ENCODE measurements at places on chromosomes 1 and 21. TPM values are rescaled to one million over a fixed set of nuclear protein-coding genes. Genes with fewer than 3 reads are reported as not detected.

Gene NR0B2
- total RNA-seq = not detected

- no peak for DNase-seq
These were observed 516.9 kb downstream of the AMY1C start for GRCh38 chr1:104266612-104267011.

- DNase-seq = no peak
These were observed 496.9 kb upstream of the LRRC7 start for GRCh38 chr1:69070660-69071373.

- no peak for DNase-seq
These were observed 28.5 kb upstream of the DR1 start for GRCh38 chr1:93317207-93317606.

DNA sequence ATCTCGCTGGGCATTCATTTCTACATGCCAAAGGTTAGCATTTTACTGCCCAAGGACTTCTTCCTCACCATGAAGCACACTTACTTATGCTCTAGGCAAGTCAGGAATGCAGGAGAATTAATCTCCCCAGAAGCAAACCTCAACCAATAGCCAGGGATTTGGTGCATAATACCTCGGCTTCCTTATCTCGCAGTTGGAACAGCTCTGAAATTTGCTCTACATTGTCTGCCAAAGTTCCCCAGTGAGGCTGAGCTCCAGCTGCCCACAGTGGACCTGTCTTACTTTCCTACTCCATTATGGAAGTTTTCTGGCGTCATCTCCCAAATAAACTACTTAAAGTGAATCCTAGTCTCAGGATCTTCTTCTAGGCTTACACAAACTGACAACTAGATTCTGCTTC lies 57.6 kb upstream of the PPM1J start:
- no peak for DNase-seq

Gene ZNF648
- total RNA-seq = not detected

Gene TEDDM1
- not detected for total RNA-seq

GRCh38 chr1:245255783-245256182 lies 101.0 kb downstream of the KIF26B start:
- no peak for DNase-seq

Gene KRTAP19-5
- total RNA-seq = not detected

- no peak for DNase-seq
These were observed 53.4 kb downstream of the ZBTB18 start for GRCh38 chr1:244104309-244105060.
